Muscle of leg (tissue), 16 donors: ENCODE measurements at places on chromosomes 7 and 10.
A peak's percentile ranks its signal among the peaks of the same experiment; 100 is the strongest.

DNA sequence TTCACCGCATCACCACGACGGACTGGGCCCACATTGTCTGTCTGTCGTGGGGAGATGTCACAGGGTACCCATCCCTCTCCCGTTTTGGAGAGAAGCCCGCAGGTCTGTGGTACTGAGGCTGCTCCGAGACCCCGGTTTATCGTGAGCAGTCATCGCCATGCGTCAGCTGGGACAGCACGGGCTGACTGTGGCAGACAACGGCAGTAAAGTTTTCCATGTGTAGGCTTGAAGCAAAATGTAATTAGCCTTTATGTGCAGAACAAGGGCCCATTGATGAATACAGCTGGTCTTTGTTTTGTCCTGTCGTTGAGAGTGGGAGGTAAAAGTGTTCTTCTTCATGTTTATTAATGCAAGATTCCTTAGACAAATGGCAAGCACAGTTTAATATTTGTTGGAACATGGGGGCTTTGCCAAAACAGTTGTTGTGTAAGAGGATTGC is 167.4 kb upstream of the SH2B2 start:
- no peaks in the 10 kb centered on the region for H3K27me3 ChIP-seq
- peaks cover 26% of the 10 kb centered on the region for H3K36me3 ChIP-seq
- H3K27ac ChIP-seq, result peak overlapping the region; percentile 39
- H3K4me1 ChIP-seq, result peaks cover 27% of the 10 kb centered on the region

- no peaks in the 10 kb centered on the region for H3K4me1 ChIP-seq
- DNase-seq, result peak; percentile 46
- H3K4me3 ChIP-seq, result no peak overlapping the region
- no peaks in the 10 kb centered on the region for H3K27me3 ChIP-seq
- no peak overlapping the region for H3K27ac ChIP-seq
These were observed 153.1 kb downstream of the TRIL start for GRCh38 chr7:28804990-28805389.

DNA sequence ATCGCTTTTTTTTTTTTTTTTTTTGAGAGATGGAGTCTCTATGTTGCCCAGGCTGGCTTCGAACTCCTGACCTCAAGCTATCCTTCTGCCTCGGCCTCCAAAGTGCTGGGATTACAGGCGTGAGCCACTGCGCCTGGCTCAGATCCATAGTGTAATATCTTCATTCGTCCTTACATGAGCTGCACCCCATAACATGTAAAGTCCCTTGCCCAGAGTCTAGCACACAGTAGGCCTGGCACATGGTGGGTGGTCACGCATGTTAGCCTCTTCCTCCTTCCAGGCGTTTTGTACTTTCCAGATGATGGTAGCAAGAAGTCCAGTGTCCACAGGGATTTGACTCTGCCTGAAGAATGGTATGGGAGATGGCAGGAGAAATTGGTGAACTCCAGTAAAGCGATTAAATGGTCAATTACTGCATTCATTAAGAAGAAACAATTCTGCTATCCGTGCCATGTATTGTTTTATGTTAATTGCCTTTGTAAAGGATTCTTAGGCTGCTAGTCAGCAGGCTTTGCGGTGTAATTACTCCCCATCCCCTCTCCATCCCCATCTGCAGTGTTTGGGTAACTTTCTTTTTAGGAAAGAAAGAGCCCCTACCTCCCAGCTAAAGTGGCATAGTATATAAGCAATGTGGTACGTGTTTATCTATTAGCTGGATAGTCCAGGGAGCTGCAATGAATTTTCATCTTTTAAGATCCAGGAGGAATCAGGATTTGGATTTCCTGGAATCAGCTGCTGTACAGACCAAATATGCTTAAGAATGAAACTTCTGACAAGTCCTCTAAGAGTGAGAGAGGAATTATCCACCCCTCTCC is 1.2 kb downstream of the TPST1 start:
- H3K36me3 ChIP-seq, result no peaks in the 10 kb centered on the region
- peak overlapping the region; percentile 42 for H3K27ac ChIP-seq
- peak overlapping the region; percentile 86 for H3K4me3 ChIP-seq

DNA sequence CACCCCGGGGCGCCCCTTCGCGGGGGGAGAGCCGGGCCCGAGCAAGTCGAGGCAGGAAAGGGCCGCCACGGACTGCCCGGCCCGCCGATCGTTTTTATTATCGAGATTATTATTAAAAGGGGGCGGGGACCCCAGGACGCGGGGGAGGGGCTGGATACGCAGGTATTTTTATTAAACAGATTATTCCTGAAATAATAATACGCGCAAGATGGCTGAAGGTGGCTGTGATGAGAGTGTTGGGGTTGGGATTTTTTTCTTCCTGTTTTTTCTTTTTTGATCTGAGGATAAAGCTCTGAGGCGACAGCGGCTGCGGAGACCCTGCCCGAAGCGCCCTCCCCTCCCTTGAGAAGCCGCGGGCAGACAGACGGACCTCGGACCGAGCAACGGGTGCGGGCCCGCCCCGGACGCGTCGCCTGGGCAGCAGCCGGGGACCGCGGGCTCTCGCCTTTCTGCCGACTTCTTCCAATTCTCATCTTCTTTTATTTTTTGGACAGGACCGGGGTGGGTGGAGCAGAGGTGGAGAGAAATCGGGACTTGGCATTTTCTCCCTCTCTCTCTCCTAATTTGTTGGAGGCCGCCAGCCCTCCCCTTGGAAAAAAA is 1.4 kb upstream of the TRIM8 start:
- H3K27me3 ChIP-seq, result no peaks in the 10 kb centered on the region
- H3K36me3 ChIP-seq, result peaks cover 12% of the 10 kb centered on the region
- peak overlapping the region; percentile 68 for H3K4me3 ChIP-seq
- peak; percentile 96 for DNase-seq
- H3K4me1 ChIP-seq, result peaks cover 22% of the 10 kb centered on the region

DNA sequence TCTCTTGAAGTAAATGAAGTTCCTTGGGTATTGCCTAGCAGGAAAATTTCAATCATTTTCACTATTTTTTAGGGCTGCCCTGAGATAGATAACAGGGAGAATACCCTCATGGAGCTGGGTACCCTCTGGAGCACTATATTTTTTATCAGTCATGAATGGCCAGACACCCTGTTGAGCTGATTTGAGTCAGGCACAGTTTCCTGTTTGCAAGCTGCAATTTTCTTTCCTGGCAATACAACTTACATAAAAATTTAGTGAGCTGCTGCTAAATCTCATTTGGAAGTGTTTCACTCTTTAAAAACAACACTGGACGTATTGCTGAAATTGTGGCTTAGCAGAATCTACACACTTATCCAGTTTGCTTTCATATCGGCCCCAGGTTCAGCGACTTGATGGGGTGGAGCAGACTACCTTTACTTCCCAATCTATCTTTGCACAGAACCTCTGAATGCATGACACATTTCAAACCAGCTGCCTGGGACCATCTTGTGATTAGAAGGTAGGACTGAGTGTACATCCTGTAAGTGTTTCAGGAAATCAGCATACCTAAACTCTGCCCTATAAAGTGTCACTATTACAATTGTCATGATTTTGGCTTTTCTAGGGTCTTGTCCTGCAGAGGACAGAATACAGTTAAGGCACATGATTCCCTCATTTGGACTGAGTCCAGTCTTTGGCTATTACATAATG is 125.7 kb upstream of the FAM3C start:
- H3K27me3 ChIP-seq, result no peaks in the 10 kb centered on the region
- no peaks in the 10 kb centered on the region for H3K36me3 ChIP-seq
- DNase-seq, result no peak
- H3K4me1 ChIP-seq, result no peaks in the 10 kb centered on the region

DNA sequence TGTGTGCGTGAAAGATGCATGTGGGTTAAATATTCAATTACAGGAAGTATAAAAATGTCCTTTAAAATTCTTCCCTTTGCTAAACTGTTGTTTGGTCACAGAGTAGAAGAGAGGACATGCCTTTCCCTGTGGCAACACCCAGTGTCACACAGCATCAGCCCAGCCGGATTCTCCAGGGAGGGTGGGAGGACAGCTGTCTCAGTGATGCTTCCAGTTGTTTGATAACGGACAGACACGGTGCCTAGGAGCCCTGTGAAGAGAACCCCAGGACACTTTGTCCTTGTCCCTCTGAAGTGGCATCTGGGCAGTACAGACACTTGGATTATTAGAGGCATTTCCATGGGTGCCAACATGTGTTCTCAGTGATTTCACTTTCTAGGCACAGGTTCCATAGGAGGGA is 306.6 kb upstream of the LRGUK start:
- no peak overlapping the region for H3K27ac ChIP-seq
- no peak for DNase-seq
- peaks cover 7% of the 10 kb centered on the region for H3K36me3 ChIP-seq
- no peak overlapping the region for H3K4me3 ChIP-seq

DNA sequence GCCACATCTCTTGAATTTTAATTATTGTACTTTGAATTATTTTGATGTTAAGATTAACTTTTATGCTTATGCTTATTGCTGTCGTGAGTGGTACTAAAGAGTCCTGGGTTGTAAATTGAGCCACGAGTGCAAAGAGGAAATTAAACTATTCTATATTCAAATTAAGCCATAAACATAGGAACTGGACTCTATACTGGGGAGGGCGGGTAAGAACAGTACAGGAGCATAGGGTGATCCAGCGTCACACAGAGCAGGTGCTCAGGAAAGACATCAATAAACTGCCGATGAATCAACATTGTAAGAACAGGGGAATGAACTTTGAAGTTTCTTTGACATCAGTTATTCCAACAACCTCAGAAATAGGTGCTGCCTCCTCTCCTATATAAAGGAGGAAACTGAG is 219.6 kb downstream of the CACNB2 start:
- no peak for DNase-seq
- H3K27ac ChIP-seq, result no peak overlapping the region
- H3K27me3 ChIP-seq, result no peaks in the 10 kb centered on the region
- no peak overlapping the region for H3K4me3 ChIP-seq

GRCh38 chr10:49613882-49614241 is at the start of gene CHAT:
Gene CHAT (plus strand): TSS chr10:49614037. CDS start chr10:49614190, 153 bp downstream.
- H3K27ac ChIP-seq, result no peak within 1 kb of the TSS
- no peak for DNase-seq
- peaks cover 18% of the 10 kb centered on the region for H3K4me1 ChIP-seq
- H3K4me3 ChIP-seq, result no peak within 1 kb of the TSS
- no peaks in the 10 kb centered on the region for H3K36me3 ChIP-seq
- peaks cover 88% of the 10 kb centered on the region for H3K27me3 ChIP-seq

DNA sequence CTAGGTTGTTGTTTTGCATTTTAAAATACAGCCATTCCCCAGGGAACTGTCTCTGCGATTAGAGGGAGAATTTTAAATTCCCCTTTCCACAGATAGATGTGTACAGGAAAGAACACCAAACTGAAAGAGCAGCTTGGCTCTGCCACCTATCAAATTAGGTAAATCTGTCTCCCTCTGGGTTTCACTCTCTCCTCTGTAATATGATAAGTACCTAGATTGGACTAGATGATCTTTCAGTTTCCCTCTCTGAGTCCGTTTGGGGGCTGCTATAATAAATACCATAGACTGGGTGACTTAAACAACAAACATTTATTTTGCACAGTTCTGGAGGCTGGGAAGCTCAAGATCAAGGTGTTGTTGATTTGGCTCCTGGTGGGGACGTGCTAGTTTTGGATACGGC is 186.0 kb downstream of the KIF20B start:
- no peaks in the 10 kb centered on the region for H3K36me3 ChIP-seq
- DNase-seq, result no peak
- no peak overlapping the region for H3K4me3 ChIP-seq

DNA sequence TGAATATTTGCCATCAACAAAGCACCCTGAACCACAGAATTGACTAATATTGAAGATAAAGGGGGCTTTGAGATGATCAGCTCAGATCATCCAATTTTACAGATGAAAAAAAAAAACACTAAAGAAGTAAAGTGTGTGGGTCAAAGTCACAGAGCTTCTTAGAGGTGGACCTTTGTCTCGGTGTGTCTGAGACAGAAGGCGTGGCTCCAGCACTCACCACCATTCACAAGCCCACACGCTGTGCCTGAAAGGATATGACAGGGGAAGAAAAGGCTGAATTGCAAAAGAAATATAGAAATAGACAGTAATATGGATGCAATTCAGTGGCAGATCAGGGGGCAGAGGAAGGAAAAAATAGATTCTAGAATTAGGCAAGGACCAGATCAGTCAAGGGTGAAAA is 114.9 kb upstream of the PLXNA4 start:
- no peaks in the 10 kb centered on the region for H3K4me1 ChIP-seq
- H3K4me3 ChIP-seq, result no peak overlapping the region
- no peak for DNase-seq

GRCh38 chr7:132347858-132348257 is 228.4 kb downstream of the PLXNA4 start:
- H3K4me3 ChIP-seq, result no peak overlapping the region
- no peak overlapping the region for H3K27ac ChIP-seq
- peaks cover 10% of the 10 kb centered on the region for H3K4me1 ChIP-seq
- no peak for DNase-seq
- peaks cover 11% of the 10 kb centered on the region for H3K27me3 ChIP-seq

DNA sequence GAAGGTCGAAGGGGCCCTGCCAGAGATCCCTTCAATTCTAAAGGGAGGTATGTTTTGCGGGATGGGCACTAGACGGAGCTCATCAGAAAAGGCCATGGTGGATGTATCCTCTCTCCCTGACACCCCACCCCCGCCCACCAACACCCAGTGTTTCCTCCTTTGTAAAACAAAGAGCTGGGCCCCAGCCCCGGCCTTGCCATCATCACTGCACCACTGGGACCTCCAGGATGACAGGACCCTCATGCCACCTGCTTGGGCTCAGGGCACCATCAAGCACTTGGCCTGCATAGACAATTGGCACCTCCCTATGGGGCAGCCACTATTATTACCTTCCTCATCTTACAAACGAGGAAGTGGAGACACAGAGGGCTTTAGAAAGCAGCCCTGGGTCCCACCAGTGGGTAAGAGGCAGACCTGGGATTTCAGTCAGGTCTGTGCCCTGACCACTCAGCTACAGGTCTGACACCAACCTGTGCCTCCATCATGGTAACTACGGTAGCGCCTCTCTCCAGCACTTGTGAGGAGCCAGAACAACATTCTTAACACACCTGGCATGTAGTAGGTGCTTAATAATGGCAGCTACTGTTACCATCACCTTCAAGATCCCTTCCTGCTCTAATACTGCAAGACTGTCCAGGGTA is 2.0 kb downstream of the CALML3 start:
- H3K27ac ChIP-seq, result no peak overlapping the region
- DNase-seq, result no peak
- no peaks in the 10 kb centered on the region for H3K36me3 ChIP-seq
- H3K27me3 ChIP-seq, result no peaks in the 10 kb centered on the region
- H3K4me1 ChIP-seq, result peaks cover 31% of the 10 kb centered on the region
- H3K4me3 ChIP-seq, result no peak overlapping the region

DNA sequence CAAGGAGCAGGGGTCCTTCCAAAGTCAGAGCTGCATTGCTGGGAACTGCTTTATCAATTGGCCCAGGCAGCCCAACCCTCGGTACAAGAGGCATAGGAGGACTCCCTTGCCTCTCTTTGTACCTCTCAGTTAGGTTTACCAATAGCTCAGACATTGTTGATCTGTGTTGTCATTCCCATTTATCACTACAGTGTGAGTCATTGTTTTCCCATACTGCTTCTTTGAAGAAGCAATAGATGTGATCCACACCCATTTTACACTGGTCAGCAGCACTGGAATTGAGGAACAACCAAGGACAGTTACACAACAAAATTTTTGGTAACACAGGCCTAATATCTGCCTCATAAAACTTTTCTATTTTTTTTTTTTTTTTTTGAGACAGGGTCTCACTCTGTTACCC is 307.2 kb downstream of the SNX13 start:
- H3K27me3 ChIP-seq, result no peaks in the 10 kb centered on the region
- no peaks in the 10 kb centered on the region for H3K36me3 ChIP-seq
- H3K4me3 ChIP-seq, result no peak overlapping the region
- H3K27ac ChIP-seq, result no peak overlapping the region
